ENCODE measurements at places on chromosomes 16 and 17. TPM values are rescaled to one million over a fixed set of nuclear protein-coding genes. Genes with fewer than 3 reads are reported as not detected.
A peak's percentile ranks its signal among the peaks of the same experiment; 100 is the strongest.

The HEATR9 gene
- not detected for total RNA-seq

The NPIPB9 gene
- total RNA-seq: 0.68 TPM

The GP1BA gene
- not detected for total RNA-seq

The TEKT3 gene
- not detected for total RNA-seq

The BEAN1 gene
- 19.1 TPM for total RNA-seq

The UNC13D gene
- 1.9 TPM for total RNA-seq

The KRT40 gene
- total RNA-seq: not detected

The TMC8 gene
- total RNA-seq: not detected

GRCh38 chr17:82595893-82596292, 52.4 kb downstream of the WDR45B start:
- no peak for DNase-seq

DNA sequence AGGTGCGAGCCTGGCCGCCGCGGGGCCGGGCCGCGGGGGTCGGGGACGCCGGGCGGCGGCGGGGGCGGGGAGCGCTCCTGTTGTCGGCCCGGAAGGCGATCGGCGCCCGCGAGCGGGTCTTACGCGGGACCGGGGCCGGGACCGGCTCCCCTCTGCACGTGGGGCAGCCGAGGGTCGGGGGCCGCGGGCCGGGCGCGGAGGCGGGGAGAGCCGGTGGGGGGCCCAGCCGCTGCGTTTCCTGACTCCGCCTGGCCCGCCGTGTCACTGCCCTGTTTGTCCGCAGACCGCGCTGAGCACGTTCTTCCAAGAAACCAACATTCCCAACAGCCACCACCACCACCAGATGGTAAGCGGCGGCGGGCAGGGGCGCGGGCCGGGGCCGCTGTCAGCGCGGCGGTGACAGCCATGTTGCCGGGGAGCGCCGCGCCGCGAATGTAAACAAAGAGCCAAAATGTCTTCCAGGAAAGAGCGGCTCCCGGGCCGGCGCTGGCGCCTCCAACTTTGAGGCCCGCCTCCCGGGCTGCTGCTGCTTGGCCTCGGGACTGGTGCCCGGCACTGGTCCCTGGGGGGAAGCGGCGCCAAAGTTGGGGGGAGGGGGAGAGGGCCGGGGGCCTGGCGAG, 586 bp downstream of the UBALD2 start:
- peak; percentile 65 for DNase-seq

GRCh38 chr16:85819245-85819644, 19.8 kb downstream of the COX4I1 start:
- peak; percentile 54 for DNase-seq

- no peak for DNase-seq
These were observed 248.2 kb upstream of the MAF start for GRCh38 chr16:79848719-79849118.

DNA sequence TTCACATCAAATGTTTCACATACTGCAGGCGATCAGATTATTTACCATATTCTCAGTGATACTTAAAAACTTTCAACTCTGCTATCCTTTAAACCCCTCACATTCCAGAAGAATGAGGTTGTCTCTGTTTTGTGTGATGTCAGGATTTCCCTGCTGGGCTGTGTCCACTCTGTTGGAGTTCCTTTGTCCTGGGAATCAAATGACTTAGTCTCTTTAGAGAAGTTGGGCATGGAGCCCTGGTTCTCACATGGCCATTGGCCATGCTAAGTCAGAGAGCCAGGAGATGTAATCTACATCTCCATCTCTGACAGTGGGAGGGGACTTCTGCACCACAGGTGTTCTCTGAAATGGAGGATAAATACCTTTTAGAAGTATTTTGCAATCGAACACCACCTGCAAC, 205.1 kb upstream of the MAF start:
- DNase-seq: peak; percentile 2

DNA sequence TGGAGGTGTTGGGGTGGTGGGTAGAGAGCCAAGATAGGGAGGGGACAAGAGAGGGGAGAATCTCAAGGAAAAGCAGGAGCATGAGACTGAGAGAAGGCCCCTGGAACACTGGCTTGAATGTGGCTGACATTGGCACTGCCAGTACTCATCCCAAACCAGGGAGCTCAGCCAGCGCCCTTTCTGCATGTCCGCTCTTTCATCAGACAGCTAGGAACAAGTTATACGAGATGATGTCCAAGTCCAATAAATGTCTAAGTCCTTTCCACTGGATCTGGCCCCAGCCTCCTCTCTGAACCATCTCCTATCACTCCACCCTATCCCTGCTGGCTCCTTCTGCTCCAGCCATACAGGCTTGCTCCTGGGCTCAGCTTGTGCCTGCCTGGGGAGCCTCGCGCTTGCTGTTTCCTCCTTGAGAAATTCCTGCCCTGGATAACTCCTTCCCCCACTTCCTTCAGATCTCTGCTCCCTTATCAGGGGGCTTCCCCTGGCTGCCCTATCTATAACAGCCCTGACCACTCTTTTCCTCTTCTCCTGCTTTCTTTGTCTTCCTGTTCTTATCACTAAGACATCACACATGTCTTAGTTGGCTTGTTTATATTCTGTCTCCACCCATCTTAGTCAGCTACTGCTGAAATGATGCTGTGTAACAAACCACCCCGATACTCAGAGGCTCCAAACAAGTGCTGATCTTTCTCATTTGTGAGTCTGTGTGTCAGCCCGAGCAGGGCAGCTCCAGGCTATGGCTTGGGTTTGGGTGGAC, 37.1 kb upstream of the MEOX1 start:
- no peak for DNase-seq

- no peak for DNase-seq
These were observed 139.5 kb downstream of the C16orf95 start for GRCh38 chr16:87177673-87178072.

DNA sequence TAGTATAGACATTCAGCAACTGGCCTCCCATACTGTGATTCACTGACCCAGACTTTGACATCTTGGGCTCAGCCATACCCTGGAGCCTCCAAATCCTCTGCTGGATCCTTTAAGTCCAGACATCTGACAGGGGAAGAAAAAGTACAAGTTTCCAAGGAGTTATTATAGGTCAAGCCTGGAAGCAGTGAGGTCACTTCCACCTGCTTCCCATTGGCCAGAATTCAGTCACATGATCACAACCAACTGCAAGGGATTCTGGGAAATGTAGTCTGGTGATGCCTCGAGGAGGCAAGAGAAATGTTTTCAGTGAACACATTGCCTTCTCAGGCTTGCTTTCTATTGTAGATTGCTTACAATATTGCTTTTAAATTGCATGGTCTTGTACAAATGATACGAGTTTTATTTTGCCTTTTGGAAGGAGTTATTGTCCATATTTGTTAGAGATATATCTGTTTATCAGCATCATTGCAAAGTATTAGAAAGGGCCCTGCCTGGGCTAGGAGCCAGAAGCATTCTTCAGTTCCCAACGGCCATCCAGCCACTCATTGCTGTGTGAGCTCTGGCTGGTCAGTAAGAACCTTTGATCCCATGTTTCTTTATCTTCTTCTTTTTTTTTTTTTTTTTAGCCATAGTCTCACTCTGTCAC, 696.9 kb downstream of the WWOX start:
- DNase-seq: peak; percentile 55

DNA sequence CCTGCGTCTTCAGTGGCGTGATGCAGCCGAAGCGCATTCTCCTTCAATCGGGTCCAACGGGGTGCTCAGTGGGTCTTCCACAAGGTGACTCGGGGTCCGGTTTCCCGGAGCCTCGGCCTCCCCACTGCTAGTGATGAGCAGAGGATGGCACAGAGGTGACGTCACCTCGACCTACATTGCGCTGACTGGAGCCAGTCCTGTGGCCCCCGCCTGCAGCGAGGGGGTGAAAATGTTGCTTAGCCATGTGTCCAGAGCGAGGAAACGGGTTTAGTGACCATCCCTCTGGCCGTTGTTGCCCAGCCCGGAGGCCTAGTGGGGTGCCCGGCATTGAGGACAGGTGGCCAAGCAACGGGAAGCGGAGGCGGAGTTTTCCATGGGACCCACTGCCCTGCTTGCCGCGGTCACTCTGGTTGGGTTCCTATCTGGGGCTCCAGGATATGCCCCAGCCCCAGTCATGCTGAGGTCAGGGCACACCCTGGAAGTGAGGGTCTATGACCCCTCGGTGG, 190.6 kb upstream of the CIBAR2 start:
- no peak for DNase-seq

GRCh38 chr16:30472328-30472942, at the start of gene ITGAL:
Gene ITGAL, plus strand, starts transcription at chr16:30472742. Its CDS starts 96 bp downstream, at chr16:30472838.
- DNase-seq: no peak

GRCh38 chr17:56887552-56888467, 26.0 kb downstream of the TRIM25 start:
- DNase-seq: no peak

DNA sequence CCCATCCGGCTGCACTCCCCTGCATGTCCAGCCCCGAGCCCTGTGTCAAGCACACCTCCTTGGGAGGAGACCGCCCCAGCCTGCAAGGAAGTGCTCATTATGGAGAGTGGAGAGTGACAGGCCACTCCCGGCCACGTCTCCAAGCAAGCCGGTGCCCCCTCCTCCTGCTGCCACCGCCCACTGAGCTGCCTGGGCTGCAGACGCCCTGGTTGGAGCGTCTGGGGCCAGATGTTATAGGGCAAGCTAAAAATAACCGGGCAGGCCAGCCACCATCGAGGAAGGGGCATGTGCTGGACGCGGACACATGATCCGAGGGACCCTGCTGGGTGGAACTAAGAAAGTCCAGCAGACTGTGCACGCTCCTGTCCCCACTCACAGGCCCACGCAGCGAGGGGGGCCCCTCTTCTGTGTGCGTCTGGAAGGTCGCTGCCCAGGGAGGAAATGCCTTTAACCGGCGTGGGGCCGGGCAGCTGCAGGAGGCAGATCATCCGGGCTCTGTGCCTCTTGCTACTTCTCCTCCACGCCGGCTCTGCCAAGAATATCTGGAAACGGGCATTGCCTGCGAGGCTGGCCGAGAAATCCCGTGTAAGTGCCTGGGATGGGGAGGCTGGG, at the start of gene WFDC1:
TSS of gene WFDC1 (plus strand) at position 348 of the 612 bp plus-strand sequence. CDS start at position 442, 94 bp downstream.
- DNase-seq: peak; percentile 25

DNA sequence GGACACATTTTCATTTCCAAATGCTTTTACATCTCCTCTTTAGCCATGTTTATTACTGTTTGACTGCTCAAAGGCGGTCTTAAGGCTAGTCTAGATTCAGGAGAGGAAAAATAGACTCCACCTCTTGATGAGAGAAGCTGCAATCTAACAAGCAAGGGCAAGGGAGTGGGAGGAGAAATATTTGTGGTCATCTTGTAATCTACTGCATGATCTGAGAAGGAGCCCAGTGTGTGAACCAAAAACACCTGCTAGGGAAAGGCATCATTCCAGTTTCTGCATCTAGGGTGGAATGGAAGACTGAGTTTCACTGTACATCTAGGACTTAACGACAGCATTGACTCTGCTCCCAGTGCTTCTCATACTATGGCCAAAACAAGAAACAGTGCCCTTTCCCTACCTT, 232.2 kb upstream of the HS3ST3A1 start:
- DNase-seq: peak; percentile 54

GRCh38 chr17:34252095-34252443, 3.0 kb upstream of the CCL2 start:
- no peak for DNase-seq

DNA sequence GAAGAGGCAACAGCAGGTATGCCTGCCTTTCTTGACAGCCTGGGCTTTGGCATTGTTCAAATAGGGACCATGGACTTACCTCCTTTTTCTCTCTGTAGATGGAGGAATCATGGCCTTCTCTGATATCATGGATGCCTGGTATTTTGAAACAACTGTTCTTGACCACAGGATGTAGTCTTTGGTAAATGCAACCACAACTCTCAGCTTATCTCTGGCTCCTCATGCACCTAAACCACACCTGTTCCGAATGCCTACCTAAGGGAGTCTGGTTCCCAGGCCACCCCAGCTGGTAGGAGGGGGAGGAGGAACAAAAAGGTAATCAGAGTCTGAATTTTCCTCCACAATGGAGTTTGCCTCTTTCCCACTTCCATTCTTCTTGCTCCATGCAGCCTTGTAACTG, 18.8 kb downstream of the CDK5RAP3 start:
- DNase-seq: peak; percentile 87

- peak; percentile 61 for DNase-seq
These were observed 9.5 kb upstream of the KSR1 start for GRCh38 chr17:27446569-27447301.
